Stimulated activated naive CD4-positive, alpha-beta T cell treated with Interleukin-2 at 50 U/mL for 16 hours (primary cell): ENCODE measurements at places on chromosomes 7 and 10.

- DNase-seq, result no peak
Observed at GRCh38 chr10:101071885-101072433, 10.2 kb downstream of the KAZALD1 start.

- DNase-seq, result peak; percentile 70
Observed at GRCh38 chr7:23531050-23531793, 559 bp downstream of the TRA2A start.

- DNase-seq, result no peak
Observed at GRCh38 chr10:49074836-49075682, 40.3 kb downstream of the VSTM4 start.

DNA sequence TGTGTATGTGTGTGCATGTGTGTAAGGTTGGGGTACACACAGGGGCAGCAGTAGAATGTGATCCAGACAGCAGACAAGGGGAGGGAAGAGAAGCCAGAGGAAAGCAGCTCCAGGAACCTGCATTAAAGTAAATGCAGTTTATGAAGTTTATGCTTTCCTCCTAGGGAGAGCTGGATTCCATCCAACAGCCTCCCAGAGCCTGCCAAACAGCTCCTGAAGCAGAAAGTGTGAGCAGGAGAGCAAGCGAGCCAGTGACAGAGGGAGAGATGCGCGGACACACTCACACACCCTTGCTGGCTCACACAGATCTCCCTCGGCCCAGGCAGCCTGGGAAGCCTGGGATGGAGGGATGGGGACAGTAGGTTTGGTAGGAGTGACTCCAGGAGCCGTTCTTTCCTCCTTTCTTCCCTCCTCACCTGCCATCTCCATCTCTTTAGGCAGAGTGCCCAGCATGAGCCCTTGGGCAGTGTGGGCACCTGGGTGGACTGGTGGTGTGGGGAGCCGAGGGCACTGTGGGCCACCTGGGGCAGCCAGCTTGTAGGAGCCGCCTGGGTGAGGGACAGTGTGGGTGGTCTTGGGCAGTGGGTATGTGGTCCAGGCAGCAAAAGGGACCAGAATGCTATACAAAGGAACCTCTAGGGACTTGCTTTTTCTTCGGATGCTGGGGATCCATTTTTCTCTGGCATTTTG lies 46.1 kb downstream of the PAX2 start:
- DNase-seq, result no peak

- no peak for DNase-seq
Observed at GRCh38 chr7:30464231-30464671, 14.3 kb downstream of the NOD1 start.

DNA sequence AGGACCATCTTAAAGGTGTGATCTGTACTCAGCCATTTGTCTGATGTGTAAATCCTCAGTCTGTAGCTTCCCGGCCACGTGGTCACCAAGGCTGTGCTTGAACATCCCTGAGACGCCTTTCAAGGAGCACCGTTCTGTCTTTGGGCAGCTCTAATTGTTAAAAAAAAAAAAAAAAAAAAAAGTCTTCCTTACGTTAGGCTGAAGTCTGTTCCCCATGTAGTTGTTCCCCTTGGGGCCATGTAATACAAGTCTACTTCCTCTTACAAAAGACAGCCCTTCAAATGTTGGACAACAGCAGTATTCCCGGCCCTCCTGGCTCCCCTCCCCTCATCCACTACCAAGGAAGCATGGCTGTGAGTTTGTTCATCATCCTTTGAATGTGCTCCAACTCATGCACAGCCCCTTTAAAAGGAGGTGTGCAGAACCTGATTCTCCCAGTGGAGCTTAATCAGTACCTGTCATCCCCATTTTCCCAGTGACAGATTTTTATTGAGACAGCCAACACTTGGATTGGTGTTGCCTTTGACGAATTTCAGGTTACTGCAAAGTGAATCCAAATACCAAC lies 392.2 kb upstream of the GALNT17 start:
- DNase-seq, result no peak

DNA sequence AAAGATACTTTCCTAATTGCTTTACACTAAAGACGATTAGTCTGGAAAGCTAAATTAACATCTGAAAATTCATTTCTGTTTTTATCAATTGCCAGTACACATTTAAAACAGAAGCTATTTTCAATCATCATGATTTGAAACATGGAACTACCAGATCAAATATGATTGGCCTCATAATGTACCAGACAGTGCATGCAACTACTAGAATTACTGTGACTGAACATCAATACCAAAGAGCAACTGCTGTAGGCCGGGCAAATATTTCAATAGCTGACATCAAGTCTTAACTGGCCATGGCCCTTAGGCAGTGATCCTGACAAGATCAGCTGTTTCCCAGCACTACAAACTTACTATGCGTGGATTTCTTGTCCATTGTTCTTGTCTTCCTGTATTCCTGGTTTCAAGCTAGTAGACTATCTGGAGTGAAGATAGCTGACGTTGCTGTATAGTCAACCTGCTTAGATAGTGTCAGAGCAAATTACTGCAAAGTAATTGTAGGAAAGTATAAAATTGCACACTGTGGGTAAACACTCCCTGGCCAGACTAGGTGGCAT lies 21.7 kb upstream of the WNT16 start:
- no peak for DNase-seq

GRCh38 chr7:122304319-122304975 lies at the start of gene FEZF1:
FEZF1 (minus strand) TSS chr7:122304750; CDS start chr7:122304437, 313 bp downstream.
- no peak for DNase-seq

- DNase-seq, result no peak
Observed at GRCh38 chr10:28761084-28761846, 83.9 kb downstream of the BAMBI start.

- DNase-seq, result no peak
Observed at GRCh38 chr7:28411876-28412662, at the start of gene CREB5. CREB5 (plus strand) TSS chr7:28412518; CDS start chr7:28412915, 397 bp downstream.

DNA sequence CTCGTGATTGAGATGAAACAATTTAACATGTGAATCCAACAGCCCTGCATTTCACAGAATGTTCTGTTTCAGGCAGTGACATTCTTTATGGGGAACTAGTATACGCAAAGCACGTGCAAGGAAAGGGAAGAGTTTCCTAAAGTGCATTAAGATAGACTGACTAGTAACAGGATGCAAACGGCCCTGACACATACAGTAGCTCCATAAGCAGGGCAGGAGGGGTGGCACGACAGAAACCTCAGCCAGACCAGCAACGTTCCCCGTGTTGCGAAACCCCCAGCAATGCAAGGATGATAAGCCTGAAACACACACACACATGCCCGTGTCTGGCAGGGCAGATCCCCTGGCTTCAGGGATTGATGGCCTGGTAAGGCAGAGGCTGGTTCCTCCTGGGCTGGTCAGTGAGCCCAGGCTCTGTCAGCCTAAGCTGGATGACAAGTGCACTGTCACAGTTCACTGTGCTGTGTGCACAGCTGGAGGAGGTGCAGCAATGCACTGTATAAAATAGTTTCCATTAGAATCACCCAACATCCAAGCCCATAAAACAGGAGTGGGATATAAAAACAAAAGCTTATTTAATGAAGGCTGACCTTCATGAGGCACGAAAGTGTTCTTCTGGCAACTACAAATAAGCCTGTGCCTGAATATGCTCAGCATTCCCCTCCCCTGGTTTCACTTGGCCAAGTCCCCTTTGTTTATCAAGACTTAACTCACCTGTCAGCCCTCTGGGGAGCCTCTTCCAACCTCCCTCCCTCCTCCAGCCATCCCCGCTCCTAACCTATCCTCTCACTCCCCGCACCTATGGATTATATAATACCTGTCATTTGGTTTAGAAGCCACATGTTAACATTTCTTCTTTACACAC lies 88.8 kb downstream of the GSAP start:
- no peak for DNase-seq

DNA sequence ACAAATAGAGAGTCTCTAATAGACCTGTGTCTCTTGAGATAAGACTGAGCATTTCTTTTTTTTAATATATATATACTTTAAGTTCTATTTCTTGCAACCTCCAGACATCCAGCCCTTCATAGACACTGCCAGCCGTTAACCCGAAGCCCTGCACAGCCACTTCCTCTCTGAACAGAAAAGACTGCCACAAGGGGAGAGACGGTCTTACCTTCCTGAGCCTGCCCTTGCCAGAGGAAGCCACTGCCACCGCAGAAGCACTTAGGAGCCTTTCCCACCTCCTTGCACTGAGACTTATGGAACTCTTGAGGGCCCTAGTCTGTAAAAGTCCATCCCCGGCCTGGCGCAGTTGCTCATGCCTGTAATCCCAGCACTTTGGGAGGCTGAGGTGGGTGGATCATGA lies 31.8 kb upstream of the PRSS1 start:
- no peak for DNase-seq

DNA sequence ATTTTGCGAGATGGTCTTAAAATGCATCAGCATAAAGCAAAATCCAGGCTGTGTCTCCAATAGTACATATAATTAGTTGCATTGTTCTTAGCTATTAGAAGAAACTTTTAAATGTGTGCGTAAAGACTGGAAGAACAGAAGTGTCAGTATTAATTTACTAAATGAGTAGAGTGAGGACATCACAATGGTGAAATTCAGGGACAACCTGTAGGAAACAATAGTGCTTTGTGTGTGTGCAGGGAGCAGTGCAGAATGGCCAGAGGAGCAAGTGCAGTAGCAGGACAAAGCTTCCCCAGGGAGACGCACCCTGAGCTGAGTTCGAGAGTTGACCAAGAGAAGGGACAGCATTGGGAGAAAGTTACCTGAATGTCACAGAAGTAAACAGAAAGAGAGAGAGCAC lies 13.7 kb downstream of the ITGB8 start:
- no peak for DNase-seq
